Mesendoderm (in vitro differentiated cells): ENCODE measurements at places on chromosomes 11 and 22.

DNA sequence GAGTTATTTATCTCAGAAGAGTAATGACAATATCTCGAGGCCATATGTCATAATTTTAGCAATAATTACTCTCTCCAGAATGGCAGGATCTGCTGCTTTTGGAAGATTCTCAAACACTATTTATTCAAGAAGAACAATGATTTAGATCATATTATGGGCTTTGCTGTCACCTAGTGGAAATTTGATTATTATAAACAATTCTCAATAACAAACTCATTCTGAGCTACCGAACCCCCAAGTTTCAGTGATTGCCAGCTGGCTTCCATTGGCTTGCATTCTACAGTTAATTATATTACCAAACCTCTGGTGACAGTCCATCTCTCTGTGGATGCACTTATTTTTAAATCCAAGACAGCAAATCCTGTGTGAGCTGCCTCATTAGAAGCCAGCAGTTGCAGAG lies 27.9 kb upstream of the SLC36A4 start:
- peak; percentile 7 for DNase-seq

DNA sequence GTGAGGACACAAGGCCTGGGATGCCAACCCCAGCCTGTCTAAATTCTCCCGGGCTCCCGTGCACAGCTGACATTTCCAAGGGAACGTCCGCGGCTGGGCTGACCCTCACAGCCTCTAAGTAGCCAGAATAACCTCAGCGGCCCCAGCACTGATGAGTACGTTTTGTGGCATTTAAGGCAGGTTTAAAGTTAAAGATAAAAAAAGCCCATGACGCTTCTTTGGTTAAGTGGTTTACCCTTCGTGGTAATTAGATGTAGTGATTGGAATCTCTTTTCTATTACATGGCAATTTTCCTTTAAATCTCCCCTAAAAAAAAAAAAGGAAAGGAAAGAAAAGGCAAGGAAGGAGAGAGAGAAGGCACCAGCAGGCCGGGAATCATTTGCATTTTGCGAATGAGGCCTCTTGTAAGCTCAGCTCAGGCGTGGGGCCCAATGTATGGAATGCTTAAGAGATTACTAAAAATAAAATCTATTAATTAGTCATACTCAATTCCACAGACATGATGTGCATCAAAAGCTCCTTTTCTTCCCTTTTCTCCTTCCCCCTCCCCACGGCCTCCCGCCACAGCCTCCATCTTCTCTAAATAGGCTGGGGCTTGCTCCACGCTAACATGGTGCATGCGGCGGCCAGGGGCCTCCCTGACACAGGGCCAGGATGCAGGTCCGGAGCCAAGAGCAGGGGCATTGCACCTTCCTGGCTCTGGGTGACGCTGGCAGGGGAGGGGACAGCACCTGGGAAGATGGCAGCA lies 44.1 kb downstream of the MACROD1 start:
- no peak for DNase-seq

DNA sequence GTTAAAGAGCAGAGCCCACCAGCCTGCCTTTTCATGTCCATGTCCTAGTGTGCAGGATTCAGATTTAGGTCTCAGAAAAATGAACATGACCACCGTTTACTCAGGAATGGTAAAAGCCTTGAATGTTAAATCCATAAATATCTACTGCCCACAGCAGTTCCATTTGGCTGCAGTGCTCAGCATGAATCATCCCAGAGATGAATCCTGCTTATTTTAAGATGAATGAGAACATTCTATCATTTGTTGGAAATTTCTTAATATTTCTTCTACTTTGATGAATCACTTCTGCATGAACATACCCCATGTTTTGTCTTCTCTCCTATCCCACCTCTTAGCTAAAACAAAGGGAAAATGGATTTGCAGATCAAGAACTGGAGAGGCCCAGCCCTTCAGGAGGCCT lies 47.5 kb upstream of the AQP11 start:
- no peak for DNase-seq

DNA sequence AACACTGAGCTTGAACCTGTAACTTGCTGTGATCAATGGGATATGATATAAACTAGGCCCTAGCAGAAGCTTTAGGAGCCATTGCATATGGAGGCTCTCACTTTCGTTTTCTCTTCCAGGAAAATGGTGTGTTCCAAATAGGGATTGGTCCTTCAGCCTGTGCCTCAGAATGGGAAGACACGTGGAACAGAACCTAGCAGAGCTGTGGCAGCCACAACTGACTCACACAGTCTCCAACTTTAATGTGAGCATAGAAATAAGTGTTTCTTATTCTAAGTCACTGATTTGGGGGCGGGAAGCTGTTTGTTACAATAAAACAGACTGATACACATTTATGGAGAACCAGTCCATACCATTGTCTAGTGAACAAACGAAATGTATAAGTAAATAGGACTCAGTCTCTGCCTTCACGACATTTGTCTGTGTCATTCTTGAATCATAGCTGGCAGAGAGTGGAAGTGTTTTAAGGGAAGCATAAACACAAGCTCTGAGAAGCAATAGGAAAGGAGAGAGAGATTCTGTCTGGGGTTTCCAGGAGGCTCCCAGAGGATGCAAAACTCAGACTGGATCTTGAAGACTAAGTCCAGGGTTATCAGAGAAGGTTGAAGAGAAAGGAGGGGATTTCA lies 97.3 kb downstream of the GALNT18 start:
- no peak for DNase-seq

DNA sequence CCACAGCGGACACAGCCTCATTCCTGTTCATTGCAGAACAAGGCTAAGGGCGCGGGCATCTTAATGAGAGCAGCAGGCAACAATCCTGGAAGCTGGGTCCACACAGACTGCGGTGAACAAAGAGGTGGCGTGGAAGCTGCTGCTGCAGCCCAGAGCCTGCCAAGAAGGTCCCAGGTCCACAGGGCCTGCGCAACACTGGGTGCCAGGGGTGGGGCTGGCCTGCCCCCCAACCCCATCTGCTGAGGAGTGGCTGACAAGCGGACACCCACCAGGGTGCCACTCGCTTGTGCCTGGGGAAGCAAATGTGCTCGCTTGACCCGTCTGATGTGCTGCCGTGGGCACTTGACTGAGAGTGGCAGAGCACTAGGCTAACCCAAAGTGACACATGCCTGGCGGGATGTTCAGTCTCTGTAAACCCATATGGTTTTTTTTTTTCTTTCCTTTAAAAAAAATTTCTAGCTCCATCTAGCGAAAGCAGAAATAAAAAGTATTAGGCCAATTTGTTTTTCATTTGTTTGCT lies 83.2 kb upstream of the PITPNB start:
- DNase-seq: no peak

DNA sequence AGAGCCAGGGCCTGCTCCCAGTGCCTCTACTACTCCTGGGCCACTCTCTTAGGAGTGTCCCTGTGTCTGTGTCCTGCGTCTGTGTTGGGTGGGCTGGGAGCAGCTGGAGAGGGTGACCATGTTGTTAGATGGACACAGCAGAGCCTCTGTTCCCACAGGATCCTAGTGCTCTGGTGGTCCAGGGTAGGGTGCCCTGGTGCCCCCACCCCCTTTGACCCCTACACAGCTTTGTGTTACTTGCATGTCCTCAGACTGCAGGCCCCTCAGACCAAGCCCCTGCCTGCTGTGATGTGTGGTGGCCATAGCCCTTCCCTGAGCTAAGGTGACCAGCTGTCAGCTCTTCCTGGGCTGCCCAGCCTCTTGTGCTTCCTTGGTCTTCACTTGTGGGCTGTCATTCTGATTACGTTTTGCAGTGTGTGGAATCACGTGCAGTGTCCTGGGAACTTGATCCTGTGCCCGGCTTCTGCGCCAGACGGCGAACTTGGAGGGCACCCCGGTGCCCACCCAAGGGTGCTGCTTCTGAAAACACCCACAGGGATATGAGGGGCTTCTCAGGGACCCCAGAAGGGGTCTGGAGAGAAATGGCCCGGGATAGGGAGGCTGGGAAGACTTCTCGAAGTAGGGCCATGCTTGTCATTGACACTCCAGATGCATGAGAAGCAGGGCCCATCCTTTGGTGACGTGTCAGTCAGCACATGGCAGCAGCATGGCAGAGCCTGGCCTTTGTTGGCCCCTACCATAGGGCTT lies 1.5 kb downstream of the TANGO2 start:
- no peak for DNase-seq

GRCh38 chr11:76781807-76782530 lies 1.2 kb upstream of the TSKU start:
- no peak for DNase-seq

- DNase-seq: no peak
Observed at GRCh38 chr11:61514050-61514917, 5.7 kb downstream of the LRRC10B start.

DNA sequence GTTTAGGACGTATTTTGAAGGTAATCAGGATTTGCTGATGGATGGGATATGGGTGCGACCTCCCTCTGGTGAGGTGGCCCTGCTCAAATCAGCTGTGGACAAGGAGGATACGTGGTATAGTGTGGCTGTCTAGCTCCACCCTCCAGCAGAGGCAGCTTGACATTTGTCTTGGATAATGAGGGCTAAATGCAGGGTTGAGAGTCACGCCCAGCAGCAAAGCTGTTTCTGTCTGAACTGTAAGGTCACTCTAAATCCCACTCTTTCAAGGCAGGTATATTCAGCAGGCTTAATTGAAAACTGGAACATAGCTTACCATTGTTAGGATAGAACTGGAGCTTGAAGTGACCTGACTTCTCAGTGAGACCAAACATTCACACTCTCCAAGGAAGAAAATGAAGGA lies 98.7 kb downstream of the SWAP70 start:
- DNase-seq: no peak

- peak; percentile 24 for DNase-seq
Observed at GRCh38 chr11:130318031-130318673, 3.4 kb upstream of the ZBTB44 start.

GRCh38 chr11:114893329-114893728 lies 215.0 kb downstream of the NXPE2 start:
- no peak for DNase-seq

- peak; percentile 96 for DNase-seq
Observed at GRCh38 chr11:23540101-23540561, 679.9 kb upstream of the CCDC179 start.

- peak; percentile 82 for DNase-seq
Observed at GRCh38 chr11:20131788-20132666, 28.2 kb downstream of the DBX1 start.

- no peak for DNase-seq
Observed at GRCh38 chr11:68505596-68505995, 45.0 kb downstream of the PPP6R3 start.

GRCh38 chr22:29765905-29766631 lies 739 bp downstream of the ZMAT5 start:
- DNase-seq: no peak

DNA sequence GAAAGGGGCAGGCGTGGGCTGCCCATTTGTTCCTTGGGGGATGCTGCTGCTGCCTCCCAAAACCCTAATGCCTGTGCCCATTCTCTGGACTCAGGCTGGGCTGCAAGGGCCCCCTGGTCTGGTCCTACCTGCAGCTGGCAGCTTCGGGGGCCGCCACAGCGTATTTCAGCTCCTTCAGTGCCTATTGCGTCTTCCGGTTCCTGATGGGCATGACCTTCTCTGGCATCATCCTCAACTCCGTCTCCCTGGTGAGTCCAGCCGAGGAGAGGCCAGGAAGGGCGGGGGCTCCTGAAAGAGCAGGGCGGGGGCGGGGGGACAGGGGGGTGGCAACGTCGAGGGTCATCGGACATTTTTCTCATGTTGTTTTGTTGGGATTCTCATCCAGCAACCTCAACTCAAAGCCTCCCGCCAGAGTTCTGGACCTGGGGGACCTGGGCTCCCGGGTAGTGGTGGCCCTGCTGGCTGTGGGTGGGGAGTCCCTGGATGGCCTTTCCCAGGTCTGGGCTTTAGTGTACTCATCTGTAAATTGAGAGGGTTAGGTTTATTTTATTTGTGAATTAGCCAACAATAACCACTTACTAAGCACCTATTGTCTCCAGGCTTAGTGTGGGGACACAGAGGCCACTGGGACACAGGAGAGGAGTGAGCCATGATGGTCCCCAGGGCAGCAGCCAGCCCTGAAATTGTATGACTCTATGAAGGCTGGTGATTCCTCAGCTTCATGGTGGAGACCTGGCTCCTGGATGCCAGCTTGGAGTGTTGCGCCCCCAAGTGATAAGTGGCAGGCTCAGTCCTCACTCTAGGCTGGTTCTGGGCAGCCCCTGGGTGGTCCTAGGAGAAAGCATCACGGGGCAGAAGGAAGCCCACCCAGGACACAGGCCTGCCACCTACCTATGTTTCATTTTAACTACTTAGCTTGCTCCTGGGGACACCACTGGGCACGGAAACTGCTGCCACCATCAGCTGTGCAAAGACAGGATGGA lies 36.0 kb downstream of the CAPN1 start:
- no peak for DNase-seq

- peak; percentile 81 for DNase-seq
Observed at GRCh38 chr11:1335811-1336761, 26.7 kb upstream of the TOLLIP start.

- no peak for DNase-seq
Observed at GRCh38 chr22:36872084-36872483, 11.3 kb downstream of the NCF4 start.

- DNase-seq: peak; percentile 25
Observed at GRCh38 chr11:17645190-17645970, 74.0 kb upstream of the MYOD1 start.

- DNase-seq: no peak
Observed at GRCh38 chr22:35525687-35526332, 14.8 kb upstream of the RASD2 start.

GRCh38 chr11:67450796-67451657 lies 1.5 kb downstream of the GPR152 start:
- no peak for DNase-seq

DNA sequence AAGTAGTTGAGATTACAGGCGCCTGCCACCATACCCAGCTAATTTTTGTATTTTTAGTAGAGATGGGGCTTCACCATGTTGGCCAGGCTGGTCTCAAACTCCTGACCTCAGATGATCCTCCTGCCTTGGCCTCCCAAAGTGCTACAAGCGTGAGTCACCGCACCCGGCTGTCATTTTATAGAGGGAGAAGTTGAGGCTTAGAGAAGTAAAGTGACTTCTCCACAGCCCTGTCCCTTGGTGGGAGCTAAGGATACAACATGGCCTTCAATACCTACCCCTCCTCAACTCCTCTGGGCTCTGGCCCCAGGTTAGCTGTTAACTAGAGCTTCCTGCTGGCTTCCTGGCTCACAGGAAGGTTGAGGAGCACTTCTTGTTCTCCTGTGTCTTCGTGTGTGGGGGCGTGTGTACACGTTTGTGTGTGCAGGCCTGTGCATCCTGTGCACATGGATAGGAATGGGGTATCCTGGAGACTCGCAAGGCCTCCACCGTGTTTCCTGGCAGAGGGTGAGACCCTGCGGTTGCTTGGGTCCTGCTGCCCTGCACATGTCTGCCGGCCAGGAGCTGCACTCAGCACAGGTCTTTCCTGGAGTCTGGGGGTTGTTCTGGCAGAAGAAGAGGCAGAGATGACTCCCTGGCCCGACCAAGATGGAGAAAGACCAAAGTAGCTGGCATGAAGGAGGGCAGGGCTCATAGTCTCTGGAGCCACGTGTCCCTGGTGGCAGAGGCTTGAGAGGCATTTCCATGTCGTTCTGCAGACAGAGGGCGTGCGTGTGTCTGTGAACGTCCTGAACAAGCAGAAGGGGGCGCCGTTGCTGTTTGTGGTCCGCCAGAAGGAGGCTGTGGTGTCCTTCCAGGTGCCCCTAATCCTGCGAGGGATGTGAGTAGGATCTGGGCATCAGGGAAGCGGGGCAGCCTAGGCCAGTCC lies 2.4 kb downstream of the SIDT2 start:
- peak; percentile 94 for DNase-seq
